Psoas muscle (tissue), 8 donors: ENCODE measurements at places on chromosomes 4 and X. TPM values are rescaled to one million over a fixed set of nuclear protein-coding genes. Genes with fewer than 3 reads are reported as not detected.

The MAGEB1 gene
- polyA plus RNA-seq: not detected

The CPLX1 gene
- polyA plus RNA-seq: 2.3 TPM

The IL15 gene
- polyA plus RNA-seq: 1.8 TPM

The TRIM2 gene
- 1.3 TPM for polyA plus RNA-seq

The PNMA6F gene
- polyA plus RNA-seq: not detected

The TMEM150C gene
- 3.2 TPM for polyA plus RNA-seq

The MAGEA2B gene
- polyA plus RNA-seq: not detected

The SMR3B gene
- not detected for polyA plus RNA-seq

The TENM3 gene
- 0.83 TPM for polyA plus RNA-seq

The IL9R gene
- not detected for polyA plus RNA-seq

The SOWAHB gene
- 0.03 TPM for polyA plus RNA-seq

The USP51 gene
- polyA plus RNA-seq: 0.07 TPM

The CFP gene
- 0.90 TPM for polyA plus RNA-seq

The SRPK3 gene
- 37.4 TPM for polyA plus RNA-seq

The SYTL5 gene
- polyA plus RNA-seq: not detected

The SSX4 gene
- polyA plus RNA-seq: not detected

The CT45A3 gene
- not detected for polyA plus RNA-seq

The F8A3 gene
- 4.0 TPM for polyA plus RNA-seq

The SLC6A14 gene
- polyA plus RNA-seq: not detected

The HTATSF1 gene
- polyA plus RNA-seq: 66.9 TPM

The FAM114A1 gene
- 5.6 TPM for polyA plus RNA-seq

The CTAG1A gene
- not detected for polyA plus RNA-seq

The RIPPLY1 gene
- not detected for polyA plus RNA-seq

The MTNR1A gene
- polyA plus RNA-seq: not detected

The OPN1MW2 gene
- not detected for polyA plus RNA-seq

The GAGE13 gene
- polyA plus RNA-seq: not detected

The SMIM9 gene
- not detected for polyA plus RNA-seq

The BMP3 gene
- polyA plus RNA-seq: 0.03 TPM

The EDA2R gene
- 0.04 TPM for polyA plus RNA-seq

The SPON2 gene
- 6.4 TPM for polyA plus RNA-seq
